Glutamatergic neuron (in vitro differentiated cells): ENCODE measurements at places on chromosomes 11 and 22.
A peak's percentile ranks its signal among the peaks of the same experiment; 100 is the strongest.

DNA sequence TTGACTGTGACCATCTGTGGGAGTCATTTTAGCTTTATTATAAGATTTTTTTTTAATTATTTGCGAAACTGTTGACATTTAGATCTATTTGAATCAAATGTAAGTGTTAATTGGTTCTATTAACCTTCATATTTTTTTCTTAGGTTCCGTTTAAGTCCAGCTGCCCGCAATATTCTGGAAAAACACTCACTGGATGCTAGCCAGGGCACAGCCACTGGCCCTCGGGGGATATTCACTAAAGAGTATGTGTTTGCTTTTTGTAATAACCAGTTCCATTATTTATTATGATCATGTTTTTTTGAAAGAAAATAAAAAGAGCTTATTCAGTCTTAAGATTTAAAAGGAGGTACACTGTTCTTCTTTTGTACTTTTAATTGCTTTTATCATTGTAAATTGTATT is 43.9 kb downstream of the PDHX start:
- DNase-seq: no peak

DNA sequence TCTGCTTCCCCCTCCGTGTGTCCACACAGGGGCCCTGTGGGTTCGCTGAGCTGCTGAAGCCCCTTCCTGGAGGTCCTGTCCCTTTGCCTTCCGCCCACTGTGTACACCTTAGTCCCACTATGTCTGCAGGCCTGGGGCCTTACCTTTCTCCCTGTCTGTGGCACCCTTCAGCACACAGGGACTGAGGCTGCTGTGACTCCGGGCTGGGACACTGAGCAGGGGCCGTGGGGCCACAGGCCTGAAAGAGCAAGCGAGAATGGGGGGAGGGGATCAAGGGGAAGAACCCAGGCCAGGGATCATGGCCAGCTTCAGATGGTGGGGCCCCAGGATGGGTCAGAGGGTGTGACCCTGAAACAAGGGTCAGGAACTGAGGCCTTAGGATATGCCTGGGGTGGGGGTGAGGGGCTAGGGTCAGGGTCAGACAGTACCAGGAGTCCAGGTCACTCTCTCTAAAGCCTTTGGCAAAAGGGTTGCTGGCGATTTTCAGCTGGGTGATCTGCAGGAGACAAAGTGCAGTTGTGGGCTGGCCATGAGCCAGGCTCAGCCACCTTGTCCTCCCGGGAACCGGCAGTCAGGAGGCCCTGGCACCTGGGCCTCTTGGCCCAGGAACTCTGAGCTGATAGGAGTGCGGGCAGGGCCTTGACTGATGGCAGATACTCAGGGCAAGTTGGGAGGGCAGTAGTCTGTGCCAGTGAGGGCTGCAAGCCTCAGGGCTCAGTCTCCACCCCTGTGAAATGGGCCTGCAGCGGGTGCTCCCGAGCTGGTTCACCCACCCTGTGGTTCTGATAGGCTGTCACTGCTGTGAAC is 2.6 kb upstream of the NUDT8 start:
- no peak for DNase-seq

- DNase-seq: no peak
Measured at GRCh38 chr11:75851203-75851602, 36.2 kb downstream of the UVRAG start.

DNA sequence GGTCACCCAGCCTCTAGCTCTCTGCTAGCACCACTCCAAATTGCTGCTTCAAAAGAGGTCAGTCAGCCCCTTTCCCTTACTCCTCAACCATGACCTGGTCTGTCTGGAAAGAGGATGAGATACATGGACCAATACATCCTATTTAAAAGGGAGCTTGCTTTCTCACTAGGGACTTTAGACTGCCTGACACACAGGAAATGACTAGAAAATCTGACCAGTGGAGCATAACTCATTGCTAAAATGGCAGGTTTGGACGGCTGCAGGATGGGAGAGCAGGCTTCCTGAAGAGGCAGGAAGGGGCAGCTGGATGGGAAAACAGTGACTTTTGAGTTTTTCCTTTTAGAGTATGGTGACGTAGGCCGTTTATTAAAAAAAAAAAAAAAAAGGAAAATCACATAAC is 25.3 kb downstream of the STIM1 start:
- no peak for DNase-seq

DNA sequence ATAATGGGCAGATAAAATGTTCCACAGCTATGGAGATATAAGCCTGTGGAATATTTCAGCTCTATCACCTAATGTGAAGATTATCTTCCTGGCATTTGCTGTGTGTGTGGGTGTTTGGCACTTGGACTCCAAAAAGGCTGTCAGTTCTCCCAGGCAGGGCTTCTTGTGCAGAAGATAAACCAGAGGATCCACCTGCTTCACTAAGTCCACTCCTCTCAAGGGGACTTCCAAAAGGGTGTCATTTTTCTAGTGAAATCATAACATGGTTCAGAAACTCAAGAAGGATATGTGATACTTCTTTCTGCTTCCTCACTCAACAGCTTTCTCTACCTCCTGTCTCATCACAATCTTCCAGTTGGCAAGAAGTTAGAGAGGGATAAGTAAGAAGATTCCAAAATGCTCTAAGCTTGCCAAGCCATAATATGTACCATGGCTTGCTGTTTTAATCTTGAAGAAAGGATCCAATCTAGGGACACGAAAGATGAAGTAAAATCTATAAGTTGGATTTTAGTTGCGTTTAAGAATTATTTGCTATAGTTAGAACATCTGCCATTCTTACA is 206.2 kb upstream of the MTMR2 start:
- DNase-seq: no peak

- DNase-seq: no peak
Measured at GRCh38 chr11:71990701-71991100, 8.0 kb upstream of the IL18BP start.

DNA sequence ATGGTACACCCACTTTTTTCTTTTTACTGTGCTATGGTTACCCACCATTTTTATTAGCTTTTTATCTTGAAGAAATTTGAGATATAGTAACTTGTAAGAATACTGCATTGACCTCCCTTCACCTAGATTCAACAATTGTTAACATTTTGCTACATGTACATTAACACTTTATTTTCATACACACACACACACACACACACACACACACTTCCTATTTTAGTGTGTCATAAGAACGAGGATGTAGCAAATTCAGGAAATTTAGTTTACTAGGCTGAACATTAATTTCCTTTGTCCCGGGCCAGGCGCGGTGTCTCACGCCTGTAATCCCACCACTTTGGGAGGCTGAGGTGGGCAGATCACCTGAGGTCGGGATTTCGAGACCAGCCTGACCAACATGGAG is 1.1 kb upstream of the ATP6V1E1 start:
- DNase-seq: no peak

GRCh38 chr11:81192516-81192915 is 1541.1 kb downstream of the FAM181B start:
- no peak for DNase-seq

DNA sequence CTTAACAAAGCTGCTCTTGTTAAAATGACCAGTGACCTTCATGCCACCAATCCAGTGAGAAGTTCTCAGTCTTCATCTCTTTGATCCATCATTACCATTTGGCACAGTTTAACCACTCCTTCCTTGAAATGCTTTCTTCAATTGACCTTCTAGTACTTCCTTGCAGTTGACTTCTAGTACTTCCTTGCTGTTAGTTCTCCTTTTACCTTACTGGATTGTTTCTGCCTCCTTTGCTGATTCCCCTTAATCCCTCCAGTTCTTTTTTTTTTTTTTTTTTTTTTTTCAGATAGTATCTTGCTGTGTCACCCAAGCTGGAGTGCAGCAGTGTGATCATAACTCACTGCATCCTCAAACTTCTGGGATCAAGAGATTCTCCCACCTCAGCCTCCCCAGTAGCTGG is 66.0 kb upstream of the HORMAD2 start:
- DNase-seq: no peak

GRCh38 chr11:128195756-128196155 is 391.6 kb downstream of the ETS1 start:
- DNase-seq: no peak

GRCh38 chr22:47049078-47049624 is 286.7 kb downstream of the TBC1D22A start:
- DNase-seq: no peak

- DNase-seq: no peak
Measured at GRCh38 chr11:132848336-132848735, 684.0 kb downstream of the OPCML start.

- DNase-seq: no peak
Measured at GRCh38 chr11:113286509-113287497, 27.6 kb upstream of the TTC12 start.

GRCh38 chr11:33262011-33262645 is 4.9 kb downstream of the HIPK3 start:
- no peak for DNase-seq

DNA sequence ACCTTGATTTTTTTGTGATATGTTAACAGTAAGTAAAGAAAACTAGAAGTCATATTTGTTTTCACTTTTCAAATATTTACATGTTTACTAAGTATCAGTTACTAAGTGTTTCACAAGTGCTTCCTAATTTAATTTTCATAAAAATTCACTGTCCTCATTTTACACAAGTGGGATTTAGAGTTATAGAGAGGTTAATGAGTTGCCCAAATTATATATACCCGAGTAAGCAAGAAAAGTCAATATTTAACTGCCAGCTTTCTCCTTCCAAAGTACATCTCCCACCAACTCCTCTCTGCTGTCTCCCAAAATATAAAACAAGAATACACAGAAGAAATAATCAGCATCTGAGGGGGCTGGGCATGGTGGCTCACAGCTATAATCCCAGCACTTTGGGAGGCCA is 896.7 kb upstream of the ANO3 start:
- no peak for DNase-seq

- no peak for DNase-seq
Measured at GRCh38 chr11:29305456-29306232, 711.2 kb downstream of the KCNA4 start.

- no peak for DNase-seq
Measured at GRCh38 chr11:123431619-123432018, 1.6 kb downstream of the GRAMD1B start.

GRCh38 chr22:42372976-42373375 is 59.2 kb downstream of the NFAM1 start:
- DNase-seq: no peak

- peak; percentile 30 for DNase-seq
Measured at GRCh38 chr22:27800250-27801201, 1.0 kb downstream of the MN1 start.

DNA sequence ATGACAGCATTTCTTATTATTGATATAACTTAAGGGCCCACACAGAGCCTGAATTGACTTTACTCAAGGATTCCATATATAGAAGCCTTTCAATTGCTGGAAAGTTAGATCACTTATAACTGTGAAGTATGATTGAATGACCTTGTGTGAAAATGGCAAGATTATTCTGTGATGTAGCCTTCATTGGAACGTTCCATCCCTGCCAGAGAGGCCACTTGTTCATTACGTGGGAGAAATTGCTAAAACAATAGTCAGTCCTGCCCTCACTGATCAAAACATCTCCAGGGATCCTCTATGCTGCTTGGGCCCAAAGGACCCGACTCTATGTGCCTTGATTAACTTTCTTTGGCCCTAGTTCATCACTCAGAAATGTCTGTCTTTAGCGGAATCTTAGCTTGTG is 159.5 kb upstream of the BLID start:
- no peak for DNase-seq

DNA sequence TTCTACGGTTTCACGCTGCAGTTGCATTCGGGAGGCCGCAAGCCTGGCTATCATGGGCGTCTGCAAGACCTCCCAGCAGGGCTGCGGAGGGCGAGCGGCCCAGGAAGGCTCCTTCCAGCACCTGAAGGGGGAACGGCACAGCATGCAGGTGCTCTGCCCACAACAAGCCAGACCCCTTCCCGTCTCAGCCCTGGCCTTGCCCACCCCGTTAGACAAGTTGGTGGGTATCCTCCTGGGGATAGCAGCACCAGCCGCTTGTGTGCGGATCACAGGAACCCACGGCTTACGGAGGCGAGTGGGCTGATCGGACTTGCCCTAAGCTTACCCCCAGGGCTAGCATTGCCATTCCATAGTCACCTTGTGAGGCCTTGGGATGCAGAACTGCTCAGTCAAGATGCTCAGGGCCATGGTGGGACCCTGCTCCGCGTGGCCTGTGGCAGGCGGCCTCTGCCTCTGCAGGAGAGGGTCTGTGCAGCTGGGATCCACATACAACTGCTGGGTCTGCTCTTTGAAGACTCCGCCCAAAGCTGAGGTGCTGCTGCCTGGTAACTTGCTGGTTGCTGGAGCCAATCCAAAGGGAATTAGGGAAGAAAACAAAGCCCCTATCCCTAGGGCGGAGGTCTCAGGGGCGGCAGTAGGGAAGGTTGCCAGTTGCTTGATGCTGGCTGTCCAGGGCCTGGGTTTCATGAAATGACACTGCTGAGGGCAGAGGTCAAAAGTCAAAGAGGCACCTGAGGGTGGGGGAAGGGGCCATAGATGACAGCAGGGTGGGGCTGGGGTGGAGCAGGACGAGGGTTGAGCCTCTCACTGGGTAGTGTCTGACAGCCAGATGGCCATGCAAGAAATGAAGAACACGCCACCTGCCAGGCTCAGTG is 1.4 kb upstream of the OSBPL5 start:
- peak; percentile 63 for DNase-seq

GRCh38 chr11:124793466-124794278 is 6.5 kb downstream of the MSANTD2 start:
- DNase-seq: no peak

GRCh38 chr22:20930004-20930403 is 12.8 kb downstream of the CRKL start:
- no peak for DNase-seq

- no peak for DNase-seq
Measured at GRCh38 chr11:35927682-35928081, 16.2 kb upstream of the LDLRAD3 start.

GRCh38 chr11:100963375-100963774 is 166.2 kb downstream of the PGR start:
- no peak for DNase-seq

DNA sequence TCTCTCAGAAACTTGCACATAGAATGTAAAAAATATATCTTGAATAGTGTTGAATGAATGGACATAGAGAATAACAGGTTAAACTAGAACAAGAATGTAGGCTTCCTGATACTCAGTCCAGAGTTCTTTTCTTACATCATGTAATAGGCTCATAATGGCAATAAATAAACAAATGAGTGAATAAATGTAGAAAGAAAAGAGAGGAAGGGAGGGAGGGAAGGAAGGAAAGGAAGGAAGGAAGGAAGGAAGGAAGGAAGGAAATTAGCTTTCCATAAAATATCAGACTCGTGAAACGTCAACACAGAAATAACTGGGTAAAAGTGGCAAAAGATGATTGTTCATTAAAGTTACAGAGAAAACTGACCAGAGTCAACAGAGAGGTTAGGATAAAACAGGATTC is 2001.0 kb downstream of the LRRC4C start:
- DNase-seq: no peak

GRCh38 chr11:861105-861479 is 18.4 kb downstream of the TSPAN4 start:
- no peak for DNase-seq
